ENCODE measurements at places on chromosomes 5 and 9. TPM values are rescaled to one million over a fixed set of nuclear protein-coding genes. Genes with fewer than 3 reads are reported as not detected.
A peak's percentile ranks its signal among the peaks of the same experiment; 100 is the strongest.

DNA sequence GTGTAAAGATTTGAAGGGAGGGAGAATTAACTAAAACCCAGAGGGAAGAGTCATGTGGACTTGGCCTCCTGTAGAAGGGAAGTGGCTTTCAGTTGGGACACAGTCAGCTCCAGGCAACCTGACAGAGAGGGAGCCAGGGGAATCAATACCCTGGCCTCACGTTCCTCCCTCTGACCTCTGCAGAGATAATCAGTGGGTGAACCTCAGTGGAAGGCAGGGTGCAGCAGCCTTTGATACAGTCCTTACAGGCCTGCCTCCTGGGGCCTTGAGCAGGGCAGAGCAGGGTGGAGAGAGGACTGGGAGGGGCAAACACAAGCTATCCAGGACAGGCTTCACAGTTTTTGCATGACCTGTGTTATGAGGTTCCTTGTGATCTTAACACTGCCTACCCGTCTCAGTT, 61.9 kb upstream of the GPBP1 start:
- DNase-seq, result no peak

GRCh38 chr9:111274737-111275136, 55.3 kb downstream of the OR2K2 start:
- DNase-seq, result no peak

DNA sequence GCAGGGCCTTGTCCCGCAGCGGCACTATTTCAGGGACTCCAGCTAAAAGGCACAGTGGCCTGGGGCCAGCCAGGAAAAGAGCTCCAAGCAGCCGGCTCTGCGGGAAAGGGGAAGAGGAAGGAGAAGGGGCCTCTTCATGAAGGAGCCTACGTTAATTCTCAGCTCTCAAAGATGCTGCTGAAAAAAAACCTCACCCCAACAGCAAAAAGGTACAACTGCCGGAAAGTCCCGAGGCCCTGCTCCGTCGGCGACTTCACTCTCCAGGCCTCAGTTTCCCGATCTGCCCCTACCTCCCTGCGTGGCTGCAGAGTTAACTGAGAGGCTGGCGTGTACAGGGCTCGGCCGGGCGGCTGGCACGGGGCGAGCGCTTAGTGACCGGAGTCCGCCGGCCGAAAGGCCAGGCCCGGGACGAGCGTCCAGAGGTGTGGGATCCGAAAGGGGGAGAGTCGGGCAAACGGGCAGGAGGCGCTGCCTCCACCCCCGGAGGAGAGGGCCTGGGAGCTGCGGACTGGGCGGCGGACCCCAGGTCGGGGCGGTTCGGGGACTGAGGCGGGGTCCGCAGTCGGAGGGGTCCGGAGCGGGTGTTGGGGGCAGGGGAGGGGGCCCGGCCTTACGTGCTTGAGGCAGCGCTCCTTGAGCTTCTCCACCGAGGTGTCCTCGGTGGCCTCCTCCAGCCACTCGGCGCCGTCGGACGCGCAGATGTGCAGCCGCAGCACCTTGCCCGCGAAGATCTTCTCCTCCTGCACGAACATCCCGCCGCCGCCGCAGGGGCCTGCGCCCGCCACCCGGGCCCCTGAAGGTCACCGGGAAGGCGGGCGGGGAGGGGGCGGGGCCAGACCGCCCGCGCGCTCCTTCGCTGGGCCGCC, 529 bp downstream of the UBAC1 start:
- DNase-seq, result peak; percentile 67

DNA sequence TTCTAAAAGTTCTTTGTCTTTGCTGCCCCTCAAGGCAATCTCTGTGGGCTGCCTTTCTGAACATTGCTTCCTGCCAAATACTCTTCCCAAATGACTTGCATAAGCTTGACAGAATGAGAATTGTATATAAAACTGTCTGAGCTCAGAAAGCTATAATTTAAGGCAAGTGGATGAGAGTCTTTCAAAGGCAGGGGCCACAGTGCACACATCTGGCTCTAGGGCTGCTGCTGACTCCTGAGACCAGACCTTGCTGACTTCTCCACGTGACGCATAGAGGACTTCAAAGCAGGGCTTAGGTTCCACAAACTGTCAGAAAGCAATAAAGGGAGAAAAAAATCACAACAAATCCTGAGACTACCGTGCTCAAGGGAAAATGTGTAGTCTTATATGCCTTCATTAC, 79.4 kb upstream of the DIRAS2 start:
- DNase-seq, result no peak

DNA sequence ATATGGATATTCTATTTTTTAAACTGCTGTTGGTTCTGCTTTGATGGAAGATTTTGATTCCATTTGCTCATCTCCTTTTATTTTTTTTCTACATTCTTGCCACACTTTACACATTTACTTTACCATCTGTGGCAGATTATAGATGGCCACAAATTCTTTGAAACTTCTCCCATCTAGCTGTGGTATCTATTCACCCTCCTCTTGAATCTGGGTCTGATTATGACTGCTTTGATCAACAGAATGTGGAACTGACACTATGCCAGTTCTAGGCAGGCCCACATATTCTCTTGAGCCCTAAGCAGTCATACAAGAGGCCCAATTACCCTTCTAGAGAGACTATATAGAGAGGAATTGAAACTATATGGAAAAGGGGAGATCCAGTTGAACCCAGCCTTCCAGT, 439.0 kb upstream of the PTGER4 start:
- DNase-seq, result no peak

SCGB3A2 gene
- total RNA-seq, result not detected

GRCh38 chr5:9928326-9928725, 298.2 kb upstream of the TAS2R1 start:
- DNase-seq, result no peak

GRCh38 chr9:127422787-127423186, 1.4 kb upstream of the ZNF79 start:
- no peak for DNase-seq

DNA sequence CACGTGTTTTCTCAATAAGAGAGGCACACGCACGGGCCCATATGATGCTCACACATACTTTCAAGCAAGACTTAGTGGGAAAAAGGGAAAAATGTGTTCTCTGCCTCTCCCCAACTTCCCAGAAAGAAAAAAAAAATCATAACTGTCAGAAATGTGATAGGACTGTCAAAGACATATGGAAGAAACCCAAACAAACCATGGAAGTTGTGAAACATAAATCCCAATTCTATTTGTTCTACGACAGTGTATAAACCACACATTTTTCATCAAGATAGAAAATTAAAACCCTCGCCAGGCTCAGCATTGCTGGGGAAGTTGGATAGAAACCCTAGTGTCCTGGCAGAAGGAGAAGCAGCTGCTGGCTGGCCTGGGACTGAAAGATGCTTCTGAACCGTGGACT, 211.9 kb downstream of the PAX5 start:
- no peak for DNase-seq

Measured in aorta (tissue), 5 donors.